Stimulated activated CD8-positive, alpha-beta memory T cell treated with anti-CD3 and anti-CD28 coated beads, Interleukin-15, amount 100 ng/mL, for 48 hours (primary cell): ENCODE measurements at places on chromosomes 6 and 20.

DNA sequence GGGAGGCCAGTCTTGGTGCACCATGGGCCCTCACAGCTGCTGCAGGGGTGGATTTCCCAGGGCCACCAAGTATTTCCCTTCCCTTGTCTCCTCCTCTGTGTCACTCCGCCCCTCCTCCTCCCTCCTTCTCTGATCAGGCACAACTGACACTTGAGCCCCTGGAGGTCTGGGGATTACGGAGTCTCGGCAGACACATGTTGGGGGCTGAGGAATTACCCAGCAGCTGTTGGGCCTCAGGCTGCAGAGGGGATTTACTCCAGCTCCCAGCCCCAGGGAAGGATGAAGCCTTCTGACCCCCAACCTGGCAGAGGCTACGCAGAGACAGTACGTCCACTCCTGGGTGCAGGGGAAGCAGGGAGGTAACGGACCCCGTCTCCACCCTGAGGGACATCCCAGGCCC is 420.5 kb upstream of the SULF2 start:
- DNase-seq = no peak

DNA sequence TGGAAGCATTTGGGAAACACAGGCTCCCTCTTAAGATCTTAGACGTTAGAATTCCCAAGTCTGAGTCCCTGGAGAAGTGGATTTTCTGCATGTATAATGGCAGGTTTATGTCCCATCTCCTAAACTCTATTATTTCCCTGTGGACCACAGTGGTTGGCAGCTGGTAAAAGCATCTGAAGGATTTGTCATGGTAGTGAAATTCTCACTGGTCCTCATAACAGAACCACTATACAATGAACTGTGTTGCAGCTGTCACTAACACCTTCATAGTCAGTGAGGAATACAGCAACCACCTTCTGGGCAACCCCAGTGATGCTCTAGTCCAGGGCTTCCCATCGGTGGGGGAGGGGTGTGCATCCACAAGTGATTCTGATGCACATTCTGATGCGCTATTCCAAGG is 396.9 kb downstream of the ZFAND3 start:
- DNase-seq = no peak

GRCh38 chr6:134146268-134147033 is 94.0 kb upstream of the SLC2A12 start:
- no peak for DNase-seq

GRCh38 chr6:150319924-150320323 is 48.9 kb upstream of the IYD start:
- no peak for DNase-seq

- DNase-seq = no peak
Observed at GRCh38 chr6:33710296-33711121, 991 bp downstream of the UQCC2 start.
